ENCODE measurements at places on chromosomes 12 and 14.

- no peak for DNase-seq
These were observed 108.6 kb downstream of the FGD4 start for GRCh38 chr12:32507942-32508320.

GRCh38 chr12:39613525-39613924, 6.1 kb downstream of the ABCD2 start:
- no peak for DNase-seq

DNA sequence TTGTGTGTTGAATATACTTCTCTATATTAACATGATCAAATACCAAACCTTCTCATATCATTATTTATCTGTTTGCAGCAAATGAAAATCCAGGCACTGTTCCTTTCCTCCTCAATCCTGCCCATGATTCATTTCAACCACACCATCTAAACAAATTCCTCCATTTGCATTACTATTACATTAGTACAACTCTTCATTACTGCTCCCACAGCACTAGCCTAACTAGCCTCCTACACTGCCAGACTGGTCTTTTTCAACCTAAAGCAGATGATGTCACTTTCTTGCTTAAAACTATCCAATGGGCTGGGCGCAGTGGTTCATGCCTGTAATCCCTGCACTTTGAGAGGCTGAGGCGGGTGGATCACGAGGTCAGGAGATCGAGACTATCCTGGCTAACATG, 117.3 kb upstream of the MYF6 start:
- no peak for DNase-seq

- peak; percentile 1 for DNase-seq
These were observed 36.9 kb downstream of the PSEN1 start for GRCh38 chr14:73173092-73173735.

DNA sequence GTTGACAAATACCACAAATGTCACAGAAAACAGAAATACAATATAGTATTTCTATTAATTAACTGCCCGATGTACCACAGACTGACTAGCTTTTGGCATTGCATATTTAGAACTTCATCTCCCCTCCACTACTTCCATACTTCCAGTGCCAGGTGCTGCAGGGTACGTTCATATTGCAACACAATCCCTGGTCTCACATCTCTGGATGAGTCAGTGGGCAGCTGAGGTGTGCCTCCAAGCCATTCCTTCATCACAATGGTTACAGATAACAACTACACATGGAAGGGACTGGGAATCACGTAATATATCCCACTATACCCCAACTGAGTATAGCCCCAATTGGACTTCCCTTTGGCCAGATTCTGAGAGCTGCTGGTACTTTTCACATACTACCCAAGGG, 31.1 kb downstream of the CCDC198 start:
- DNase-seq = no peak

DNA sequence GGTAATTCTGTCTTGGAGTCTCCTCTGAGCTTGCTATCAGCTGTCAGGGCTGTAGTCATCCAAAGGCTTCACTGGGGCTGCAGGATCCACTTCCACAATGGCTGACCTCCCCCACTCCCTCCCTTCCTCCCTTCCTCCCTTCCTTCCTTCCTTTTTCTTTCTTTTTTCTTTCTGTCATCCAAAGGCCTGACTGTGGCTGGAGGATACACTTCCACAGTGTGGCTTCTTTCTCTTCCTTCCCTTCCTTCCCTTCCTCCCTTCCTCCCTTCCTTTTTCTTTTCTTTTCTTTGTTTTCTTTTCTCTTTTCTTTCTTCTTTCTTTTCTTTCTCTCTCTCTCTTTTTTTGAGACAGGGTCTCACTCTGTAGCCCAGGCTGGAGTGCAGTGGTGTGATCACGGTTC, 30.6 kb downstream of the ARF6 start:
- DNase-seq = no peak

DNA sequence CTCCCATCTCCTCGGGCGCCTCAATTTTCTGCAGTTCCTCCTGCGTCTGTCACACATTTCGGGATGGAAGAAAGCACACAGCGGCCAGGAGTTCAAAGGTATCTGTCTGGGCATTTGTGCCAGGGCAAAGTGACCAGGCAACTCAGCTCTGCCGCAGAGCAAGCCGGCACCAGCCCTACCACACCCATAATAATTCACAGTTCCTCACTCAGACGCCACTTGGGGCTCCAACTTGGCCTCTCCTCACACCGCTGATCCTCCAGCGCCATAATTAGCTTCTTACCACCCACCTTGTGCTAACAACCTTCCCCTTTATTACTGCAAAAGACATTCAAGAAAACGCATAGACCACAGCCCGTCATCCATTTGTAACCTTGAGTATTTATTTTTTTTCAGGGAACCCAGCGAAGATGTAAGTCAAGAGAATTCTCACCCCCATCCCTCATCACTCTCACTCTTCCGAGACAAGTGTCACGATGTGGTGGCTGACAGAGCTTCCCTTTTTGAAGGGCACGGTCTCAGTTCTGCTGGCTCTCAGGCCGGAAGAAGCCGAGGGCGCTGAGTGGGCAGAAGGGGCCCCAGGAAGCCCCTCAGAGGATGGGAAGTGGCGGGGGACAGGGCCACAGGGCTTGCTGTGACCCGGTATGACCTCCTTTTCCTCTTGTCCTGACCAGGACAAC, 25.2 kb upstream of the NCOR2 start:
- DNase-seq = no peak

DNA sequence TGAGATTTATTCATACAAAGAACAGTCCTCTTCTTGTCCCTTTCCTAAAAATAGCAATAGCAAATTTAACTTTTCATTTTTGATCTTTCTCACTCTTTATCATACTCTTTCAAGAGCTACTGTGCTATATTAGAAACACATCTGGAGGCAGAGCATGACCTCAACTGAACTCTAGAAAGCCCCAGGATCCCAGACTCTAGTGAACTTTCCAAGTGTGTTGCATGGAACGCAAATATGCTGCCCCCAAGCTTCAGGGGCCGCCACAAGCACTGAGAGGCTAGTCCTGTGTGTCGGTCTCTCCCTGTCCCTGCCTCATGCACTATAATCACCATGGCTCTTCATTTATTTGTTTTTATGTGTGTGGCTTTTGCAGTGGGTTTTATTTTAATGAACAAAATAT, 38.7 kb upstream of the ZNF641 start:
- no peak for DNase-seq

DNA sequence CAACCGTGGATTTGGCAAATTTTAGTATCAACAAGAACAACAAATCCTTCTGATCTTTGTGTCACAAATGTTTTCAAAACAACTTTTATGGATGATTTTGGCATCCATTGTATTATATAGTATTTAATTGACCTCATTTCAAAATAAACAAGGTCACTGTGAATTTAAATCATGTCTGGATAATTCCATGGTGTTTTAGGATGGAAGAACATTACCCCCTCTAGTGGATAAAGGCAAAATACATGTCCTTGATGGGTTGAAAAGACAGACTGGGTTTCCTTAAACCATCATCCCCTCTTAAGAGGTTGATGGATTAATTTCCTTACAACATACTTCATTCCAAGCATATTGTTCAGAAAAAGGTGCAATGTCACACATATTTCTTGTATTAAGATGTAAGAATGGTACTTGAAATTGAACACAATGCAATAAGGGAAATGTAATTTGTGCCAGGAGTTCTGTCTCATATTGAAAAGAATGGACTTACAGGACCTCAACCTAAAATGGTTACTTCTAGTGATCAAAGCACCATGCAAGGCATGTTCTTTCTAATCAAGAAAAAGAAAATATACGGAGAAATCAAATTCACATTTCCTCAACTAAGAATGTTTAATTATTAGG, 352.0 kb downstream of the BCAT1 start:
- peak; percentile 24 for DNase-seq

- DNase-seq = no peak
These were observed 56.1 kb downstream of the BMP4 start for GRCh38 chr14:53900499-53900898.

DNA sequence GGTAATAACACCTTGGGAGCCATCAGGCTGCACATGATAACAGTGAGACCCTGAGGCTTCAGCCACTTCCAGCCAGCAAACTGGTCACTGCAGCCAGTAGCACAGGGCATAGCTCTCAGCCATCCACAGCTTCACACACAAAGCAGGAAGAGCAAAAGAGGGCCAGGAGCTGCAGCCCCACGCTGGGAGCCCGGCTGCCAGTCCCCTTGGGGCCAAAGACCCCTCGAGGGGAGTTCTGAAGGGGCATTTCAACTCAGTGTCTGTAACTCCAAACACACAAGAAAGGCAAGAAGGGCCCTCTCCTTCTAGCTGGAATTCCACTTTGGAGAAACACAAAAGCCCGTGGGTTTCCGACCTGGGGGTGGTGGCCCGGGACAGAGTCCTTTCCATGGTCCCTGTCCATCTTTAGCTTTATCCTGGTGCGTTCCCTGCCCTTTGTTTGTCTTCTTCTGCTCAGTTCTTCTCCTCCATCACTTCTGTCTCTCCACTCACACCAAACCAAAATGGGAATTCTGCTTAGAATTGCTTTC, 151.8 kb upstream of the FKBP4 start:
- no peak for DNase-seq

DNA sequence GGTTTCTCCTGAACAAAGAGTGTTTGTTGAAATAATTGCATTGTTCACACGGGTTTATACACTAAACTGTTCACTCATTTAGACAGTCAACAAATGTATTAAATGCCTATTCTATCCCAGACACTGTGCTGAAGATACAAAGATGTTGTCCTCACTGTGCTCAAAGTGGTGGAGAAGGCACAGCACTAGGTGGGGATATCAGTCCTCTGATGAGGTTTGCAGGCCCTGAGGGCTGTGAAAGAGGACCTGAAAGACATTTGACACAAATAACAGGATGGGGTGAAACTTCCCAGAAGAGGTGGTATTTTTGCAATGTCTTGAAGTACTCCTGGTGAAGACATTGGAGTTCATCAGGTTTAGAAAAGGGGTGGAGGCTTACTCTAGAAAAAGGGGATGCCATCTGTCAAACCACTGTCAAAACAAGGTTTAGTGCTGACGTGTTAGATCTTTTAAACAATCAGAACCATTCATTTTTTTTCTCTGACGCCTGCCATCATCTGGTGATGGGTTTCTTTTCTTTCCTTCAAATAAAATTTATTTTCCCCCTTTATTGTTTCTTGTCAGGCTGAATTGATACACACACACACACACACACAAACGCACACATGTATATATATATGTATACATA, 69.5 kb downstream of the ACSS3 start:
- DNase-seq = no peak

DNA sequence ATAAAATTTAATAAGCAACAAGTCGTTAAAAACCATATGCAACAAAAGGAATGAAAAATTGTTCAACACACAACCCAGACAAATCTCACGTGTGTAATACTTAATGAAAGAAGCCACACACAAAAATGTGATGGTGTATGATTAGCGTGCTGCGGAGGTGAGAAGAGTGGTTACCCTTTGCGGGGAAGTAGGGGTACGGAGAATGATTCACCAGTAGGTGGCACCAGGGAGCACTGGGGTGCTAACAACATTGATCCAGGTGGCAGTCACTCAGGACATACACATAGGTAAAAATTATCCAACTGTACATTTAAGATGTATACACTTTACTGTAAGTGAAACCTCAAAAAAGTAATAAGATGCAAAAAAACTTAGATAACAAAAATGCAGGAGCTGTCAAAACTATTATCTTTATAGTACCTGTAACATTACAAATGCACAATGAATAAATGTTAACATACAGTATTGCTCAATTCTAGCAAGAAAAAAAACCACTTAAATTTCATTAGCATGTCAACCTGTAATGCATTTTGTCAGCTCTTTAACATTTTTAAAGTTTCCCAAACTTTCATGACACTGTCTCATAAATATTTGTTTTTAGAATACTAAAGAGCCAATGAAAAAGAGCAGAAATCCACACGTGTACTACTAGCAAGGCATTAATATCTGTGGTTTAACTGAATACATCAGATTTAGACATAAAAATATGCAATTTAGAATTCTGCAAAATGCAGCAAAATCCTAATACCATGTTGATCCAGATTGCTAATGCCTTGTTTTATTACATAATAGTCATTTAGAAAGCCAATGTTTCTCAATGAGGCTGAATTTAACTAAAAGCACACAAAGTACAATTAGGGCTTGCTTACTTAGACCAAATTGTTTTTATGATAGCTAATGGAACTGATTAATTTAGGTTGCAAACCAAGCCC, 46.7 kb downstream of the TMCC3 start:
- no peak for DNase-seq

- no peak for DNase-seq
These were observed 40.6 kb upstream of the CDKN3 start for GRCh38 chr14:54356172-54356571.

DNA sequence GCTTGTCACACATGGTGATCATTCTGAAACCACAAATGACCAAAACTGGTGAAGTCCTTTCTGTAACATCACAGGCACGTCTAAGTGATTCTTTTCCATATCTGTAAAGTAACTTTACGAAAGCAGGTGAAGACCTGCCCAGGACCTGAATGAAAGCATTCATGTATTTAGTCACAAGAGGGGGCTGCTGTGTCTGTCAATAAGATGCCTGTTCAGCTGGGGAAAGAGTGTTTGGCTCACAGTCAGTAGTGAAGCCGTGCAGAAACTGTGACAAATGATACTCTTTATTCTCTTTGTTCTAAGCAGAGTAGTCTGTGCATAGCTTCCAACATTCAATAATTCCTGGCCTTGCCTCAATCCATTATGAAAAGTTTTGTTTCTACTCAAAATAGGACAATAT, 373.5 kb upstream of the OR4E1 start:
- DNase-seq = no peak

DNA sequence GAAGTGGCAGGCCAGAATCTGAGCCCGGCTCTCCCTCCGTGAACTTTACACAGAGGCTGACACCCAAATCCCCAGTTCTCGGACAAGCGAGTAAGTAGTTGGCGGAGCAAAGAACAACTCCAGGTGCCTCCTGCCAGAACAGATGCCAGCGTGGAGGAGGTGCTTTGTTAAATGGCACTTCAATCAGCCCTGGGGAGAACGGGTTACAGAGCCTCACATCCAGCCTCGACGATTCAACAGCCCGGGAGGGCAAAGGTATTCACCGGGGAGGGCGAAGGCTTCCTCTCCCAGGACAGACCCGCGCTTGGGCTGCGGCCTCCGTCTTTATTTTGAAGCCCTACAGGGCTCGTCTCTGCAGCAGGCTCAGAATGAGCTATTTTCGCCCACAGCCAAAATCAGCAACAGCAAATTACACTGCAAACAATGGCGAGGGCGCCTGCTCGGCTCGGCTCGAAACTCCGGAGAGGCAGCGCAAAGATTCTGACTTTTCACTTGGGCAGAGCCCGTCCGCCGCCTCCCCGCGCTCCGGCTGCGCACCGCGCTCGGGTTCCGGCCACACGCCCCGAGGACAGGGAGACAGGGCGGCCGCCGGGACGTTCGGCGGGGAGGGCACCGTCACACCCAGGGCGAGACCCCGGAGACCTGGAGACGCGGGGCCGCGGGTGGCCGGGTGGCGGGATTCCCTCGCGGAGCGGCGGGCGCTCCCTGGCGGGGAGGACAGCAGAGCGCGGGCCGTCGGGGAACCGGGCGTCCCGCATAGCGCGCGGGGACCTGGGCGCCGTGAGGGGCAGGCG, 811 bp downstream of the TMCC3 start:
- DNase-seq = no peak
